ENCODE measurements at places on chromosomes 3 and 15.

DNA sequence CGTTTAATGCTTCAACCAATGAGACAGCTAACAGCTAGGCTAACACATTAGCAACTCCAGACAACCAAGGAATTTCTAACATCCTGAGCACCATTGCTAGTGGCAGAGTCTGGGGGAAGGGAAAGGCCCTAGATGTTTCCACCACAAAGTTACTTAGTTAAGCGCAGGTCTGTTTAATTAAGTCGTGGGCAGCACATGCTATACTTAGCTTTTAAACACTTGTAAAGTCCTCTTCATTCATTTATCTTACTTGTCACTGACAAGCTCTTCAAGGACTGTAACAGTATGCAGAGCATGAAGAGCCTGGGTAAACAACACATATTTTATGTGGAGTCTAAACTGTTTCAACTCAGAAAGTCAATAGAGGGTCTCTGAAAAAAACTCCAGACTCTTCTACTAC is 221.1 kb upstream of the WNT5A start:
- DNase-seq = no peak

DNA sequence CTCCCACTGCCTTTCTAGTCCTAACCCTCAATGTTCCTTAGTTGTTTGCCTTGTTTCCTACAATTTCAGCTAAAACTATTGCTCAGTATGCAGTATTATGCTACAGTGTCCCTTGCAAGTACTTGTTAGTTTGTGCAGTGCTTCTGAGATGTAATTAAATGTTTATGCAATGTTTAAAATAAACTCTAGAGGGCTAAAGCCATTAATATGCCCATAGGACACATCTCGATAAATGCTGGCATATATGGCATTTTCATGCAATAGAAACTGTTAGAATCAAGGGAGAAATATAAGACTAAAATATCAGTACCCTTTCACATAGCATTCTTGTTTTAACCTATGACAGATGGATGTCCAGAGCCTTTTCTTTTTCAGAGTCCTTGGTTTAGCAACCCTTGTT is 59.8 kb upstream of the ACKR4 start:
- DNase-seq = no peak

- no peak for DNase-seq
Measured at GRCh38 chr3:9512456-9513045, 41.1 kb downstream of the LHFPL4 start.

GRCh38 chr15:63365273-63365680 is 16.4 kb downstream of the CA12 start:
- DNase-seq = no peak

DNA sequence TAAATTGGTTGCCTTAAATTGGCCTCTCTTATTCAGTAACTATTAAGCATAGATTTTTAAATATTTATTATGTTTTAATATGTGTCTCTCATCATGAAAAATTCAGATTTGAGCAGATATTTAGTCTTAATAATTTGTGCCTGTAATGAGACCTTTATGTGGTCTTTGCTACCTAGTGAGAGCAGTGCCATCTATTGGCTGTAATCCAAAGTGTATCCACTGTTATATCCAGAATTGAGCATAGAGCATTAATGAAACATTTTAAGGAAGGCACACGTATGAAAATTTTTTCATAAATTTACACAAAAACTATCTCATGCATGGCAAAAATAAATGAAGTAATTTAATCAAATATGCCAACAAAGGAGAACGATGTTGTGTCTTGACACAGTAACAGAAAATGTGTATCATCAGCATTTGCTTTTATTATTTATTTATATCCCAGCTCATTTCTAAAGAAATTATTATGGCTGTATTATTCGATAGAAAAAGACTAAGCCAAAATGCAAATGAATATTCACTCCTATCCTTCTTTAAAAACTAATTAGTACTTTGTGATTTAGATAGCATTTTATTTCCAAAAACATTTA is 203.5 kb downstream of the RSRC1 start:
- no peak for DNase-seq

GRCh38 chr3:75218577-75218976 is 445.6 kb upstream of the FRG2C start:
- DNase-seq = no peak

GRCh38 chr15:70109978-70110377 is 12.3 kb upstream of the TLE3 start:
- no peak for DNase-seq

GRCh38 chr15:73754461-73754860 is 1.3 kb upstream of the INSYN1 start:
- no peak for DNase-seq

- no peak for DNase-seq
Measured at GRCh38 chr3:179452176-179452564, 900 bp upstream of the GNB4 start.

DNA sequence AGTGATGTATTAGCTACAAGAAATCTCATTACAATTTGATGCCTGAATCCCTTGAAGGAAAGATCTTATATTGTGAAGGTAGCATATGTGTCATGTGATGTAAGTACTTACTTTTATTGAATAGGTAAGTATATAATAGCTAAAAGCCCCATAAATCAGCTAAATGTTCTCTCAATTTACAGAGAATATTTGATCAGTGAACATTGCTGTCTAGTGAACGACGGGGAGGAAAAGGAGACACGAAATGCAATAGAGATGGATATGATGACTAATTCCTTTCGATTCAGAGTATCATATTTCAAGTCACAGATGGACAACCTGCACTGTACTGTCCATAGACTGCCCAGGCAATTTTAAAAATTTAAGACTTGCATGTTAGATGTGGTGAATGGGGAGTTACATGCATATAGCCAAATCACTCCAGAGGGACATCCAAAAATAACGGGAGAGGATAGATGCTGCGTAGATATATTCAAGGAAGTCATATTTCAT is 462.1 kb upstream of the CDIN1 start:
- DNase-seq = no peak

- peak; percentile 73 for DNase-seq
Measured at GRCh38 chr15:89197503-89197971, 23.8 kb downstream of the RLBP1 start.

- DNase-seq = no peak
Measured at GRCh38 chr3:185807445-185808068, 17.3 kb downstream of the IGF2BP2 start.

DNA sequence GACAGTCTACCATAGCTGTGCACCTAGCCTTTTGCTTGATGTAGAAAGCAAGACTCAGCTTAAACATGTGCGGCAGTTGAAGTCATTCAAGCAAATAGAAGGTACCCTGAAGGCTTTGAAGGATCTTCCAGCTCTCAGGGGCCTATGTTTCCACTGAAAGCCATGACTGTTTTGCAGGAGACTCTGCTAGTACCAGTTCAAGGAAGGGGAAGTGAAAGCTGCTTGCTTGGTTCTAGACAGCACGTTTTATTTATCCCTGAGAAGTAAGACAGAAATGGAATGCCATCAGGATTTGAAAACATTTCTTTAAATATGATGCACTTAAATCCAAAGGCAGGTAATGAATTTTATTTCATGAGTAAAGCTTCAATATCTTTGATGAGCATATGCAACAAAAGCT is 311.4 kb downstream of the PDCD6IP start:
- no peak for DNase-seq

DNA sequence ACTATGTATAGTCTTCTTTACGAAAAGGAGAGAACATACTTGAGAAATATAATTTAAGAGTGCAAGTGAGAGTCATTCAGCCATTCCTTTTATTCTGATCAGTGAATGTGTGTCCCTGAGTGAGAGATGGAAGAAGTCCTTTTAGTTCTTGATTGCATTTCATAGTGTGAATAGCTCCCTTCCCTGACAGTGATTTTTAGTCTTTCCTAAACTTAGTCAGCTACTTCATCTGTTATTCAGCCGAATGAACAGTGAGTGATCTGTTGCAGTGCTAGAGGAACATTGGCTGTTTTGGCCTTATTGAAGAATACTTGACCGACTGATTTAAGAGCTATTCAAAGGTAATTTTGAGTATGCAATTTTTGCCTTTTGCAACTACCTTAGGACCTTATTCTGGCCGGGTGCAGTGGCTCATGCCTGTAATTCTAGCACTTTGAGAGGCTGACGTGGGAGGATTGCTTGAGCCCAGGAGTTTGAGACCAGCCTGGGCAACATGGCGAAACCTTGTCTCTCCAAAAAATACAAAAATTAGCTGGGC is 45.5 kb downstream of the UBE2E2 start:
- no peak for DNase-seq

DNA sequence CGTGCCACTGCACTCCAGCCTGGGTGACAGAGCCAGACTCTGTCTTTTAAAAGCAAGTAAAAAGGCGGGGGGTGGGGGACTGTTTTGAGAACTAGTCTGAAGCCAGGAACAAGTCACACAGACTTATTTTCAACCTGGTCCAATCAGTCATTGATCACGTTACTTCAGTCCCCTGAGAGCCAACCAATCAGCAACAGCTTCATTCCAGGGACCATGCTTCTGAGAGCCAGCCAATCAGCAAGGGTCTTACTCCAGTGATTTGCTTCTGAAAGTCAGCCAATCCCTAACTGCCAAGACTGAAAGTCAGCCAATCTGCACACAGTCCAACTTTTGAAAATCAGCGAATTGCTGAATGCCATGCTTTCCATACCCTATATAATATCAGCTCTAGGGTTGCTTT is 48.6 kb upstream of the C15orf39 start:
- DNase-seq = no peak

DNA sequence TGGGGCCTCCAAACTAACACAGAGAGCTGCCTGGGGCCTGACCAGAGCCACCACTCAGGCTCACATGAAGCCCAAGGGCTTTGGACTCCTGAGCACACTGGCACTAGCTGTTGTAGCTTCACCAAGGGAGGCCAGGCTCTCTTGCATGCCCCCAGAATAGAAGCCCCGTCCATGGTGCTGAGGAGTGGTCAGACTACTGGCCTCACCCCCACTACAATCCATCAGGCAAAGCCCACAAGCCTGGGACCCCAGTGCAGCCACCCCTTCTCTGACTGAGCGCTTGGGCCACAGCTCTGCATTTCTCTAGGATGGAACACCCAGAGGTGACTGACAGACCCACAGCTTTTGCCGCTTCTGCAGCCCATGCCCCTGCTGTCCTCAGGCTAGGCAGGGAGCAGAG is 180.8 kb downstream of the PYDC2 start:
- no peak for DNase-seq

- peak; percentile 70 for DNase-seq
Measured at GRCh38 chr3:14780927-14781507, 37.7 kb upstream of the FGD5 start.

DNA sequence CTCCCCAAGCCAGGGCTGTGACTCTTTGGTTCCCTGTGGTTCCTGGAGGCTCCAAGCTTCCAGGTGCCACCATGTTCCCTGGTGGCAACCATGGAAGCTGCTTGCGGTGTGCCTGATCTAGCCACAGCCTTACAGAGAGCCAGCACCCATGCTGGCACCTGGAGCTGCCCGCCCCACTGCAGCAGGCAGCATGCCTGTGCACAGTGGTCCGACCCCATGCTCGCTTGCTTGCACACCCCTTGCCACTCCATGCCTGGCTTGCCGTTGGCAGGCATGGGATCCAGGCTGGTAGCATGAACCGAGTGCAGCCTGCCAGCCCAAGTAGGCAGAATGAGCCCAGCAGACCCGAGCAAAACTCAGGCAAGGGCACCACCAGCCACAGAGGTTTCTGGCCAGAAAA is 53.9 kb downstream of the SLMAP start:
- no peak for DNase-seq

GRCh38 chr3:80079886-80080285 is 312.1 kb upstream of the ROBO1 start:
- no peak for DNase-seq

DNA sequence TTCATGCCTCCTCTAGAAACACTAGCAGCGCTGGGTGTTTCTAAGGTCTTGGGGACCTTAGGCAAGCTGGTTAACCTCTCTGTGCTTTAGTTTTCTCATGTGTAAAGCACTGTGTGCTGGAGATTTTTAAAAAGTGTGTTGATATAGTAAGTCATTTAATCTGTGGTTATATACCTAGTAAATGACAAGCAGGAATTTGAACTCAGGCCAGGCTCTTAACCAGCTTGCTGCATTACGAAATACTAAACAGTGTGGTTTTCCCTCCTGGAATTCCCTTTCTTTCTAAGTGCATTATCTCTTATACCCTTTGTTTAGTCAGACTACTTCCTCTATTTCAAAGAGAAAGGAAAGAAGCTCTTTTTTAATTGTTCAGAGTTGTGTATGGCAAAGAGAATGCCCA is 26.5 kb downstream of the NEO1 start:
- DNase-seq = no peak

DNA sequence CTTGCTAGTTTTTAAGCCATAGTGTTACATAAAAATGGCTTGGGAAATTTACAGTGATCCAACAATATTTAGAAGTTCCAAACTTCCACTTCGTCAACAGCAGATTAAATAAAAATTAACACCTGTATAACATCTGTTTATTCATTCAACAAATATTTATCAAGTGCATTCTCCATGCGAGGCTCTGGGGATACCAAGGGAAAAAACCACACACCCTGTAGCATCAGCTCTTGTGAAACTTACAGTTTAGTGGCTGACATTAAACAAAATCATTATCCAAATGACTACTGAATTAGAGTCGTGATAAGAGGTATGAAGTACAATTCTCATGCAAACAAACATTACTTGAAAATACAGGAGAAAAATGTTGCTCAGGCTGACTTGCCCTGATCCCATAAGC is 122.9 kb downstream of the DLG1 start:
- DNase-seq = no peak

- DNase-seq = peak; percentile 84
Measured at GRCh38 chr3:28575746-28576613, 227.4 kb upstream of the AZI2 start.

- no peak for DNase-seq
Measured at GRCh38 chr3:61848885-61849284, 287.5 kb downstream of the PTPRG start.

GRCh38 chr3:124272605-124273151 is 280.8 kb upstream of the ROPN1 start:
- DNase-seq = no peak

- peak; percentile 39 for DNase-seq
Measured at GRCh38 chr3:184737063-184737462, 25.2 kb upstream of the MAGEF1 start.

GRCh38 chr3:101851072-101851770 is 1.9 kb downstream of the NFKBIZ start:
- DNase-seq = no peak

GRCh38 chr15:61994216-61994615 is 66.0 kb downstream of the VPS13C start:
- DNase-seq = no peak

DNA sequence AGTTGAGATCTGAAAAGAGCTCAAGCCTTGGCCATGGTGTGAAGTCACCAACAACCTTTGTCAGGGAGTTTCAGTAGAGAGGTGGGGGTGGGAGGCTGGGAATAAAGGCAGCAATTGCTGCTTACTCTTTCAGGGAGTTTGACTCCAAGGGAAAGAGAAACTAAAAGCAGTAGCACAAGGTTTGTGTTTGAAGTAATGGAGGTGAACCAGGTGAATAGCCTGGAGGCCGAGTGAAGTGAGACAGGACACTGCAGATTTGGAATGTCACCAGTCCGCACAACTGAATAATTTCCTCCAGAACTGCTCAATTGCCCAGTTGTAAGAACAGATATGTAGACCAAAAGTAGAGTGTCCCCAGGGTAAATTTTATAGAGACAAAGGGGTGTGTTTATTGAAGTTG is 44.1 kb downstream of the CD86 start:
- DNase-seq = no peak

- DNase-seq = no peak
Measured at GRCh38 chr15:66401130-66402021, 14.7 kb downstream of the MAP2K1 start.

GRCh38 chr3:16978921-16979271 is 94.1 kb downstream of the PLCL2 start:
- DNase-seq = no peak

Data from H1 (cell line).